ENCODE measurements at places on chromosomes 6 and 20. TPM values are rescaled to one million over a fixed set of nuclear protein-coding genes. Genes with fewer than 3 reads are reported as not detected.

Gene PSMB9
- 37.6 TPM for total RNA-seq

Gene MUCL3
- total RNA-seq: not detected

Gene DCDC2
- 4.2 TPM for total RNA-seq

Gene VSTM2L
- 2.3 TPM for total RNA-seq

Gene BPIFB2
- total RNA-seq: not detected

Gene COL12A1
- total RNA-seq: 12.5 TPM

Gene COL9A3
- 8.3 TPM for total RNA-seq

GRCh38 chr6:111205502-111205901 lies 118.2 kb downstream of the SLC16A10 start:
- DNase-seq: no peak

DNA sequence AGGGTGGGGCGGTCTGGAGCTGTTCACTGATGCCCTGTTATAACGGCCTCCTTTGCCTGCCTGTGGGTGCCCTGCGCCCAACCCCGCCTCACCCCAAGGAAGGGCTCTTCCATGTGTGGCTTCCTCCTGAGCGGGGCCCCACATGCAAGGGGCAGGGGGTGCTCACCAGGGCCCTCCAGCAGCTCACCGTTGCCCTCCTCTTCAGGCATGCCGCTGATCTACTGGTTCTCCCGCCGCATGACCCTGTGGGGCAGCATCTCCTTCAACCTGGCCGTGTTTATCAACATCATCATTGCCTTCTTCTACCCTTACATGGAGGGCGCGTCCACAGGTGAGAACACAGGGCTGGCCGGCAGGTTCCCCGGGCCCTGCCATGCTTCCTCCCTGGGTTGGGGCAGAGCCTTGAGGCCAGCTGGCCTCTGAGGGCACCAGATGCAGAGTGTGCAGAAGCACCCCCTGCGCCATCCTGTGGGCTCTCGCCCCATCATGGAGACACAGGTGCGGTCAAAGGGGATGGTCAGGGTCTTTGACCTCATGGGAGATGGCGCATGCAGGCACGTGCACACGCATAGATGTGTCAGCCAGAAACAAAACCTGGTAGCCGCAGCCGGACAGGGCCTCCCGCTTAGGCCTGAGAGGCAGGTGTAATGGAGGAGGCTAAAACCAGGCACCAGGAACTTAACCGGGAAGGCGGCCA lies 22.9 kb downstream of the UQCC2 start:
- DNase-seq: no peak

DNA sequence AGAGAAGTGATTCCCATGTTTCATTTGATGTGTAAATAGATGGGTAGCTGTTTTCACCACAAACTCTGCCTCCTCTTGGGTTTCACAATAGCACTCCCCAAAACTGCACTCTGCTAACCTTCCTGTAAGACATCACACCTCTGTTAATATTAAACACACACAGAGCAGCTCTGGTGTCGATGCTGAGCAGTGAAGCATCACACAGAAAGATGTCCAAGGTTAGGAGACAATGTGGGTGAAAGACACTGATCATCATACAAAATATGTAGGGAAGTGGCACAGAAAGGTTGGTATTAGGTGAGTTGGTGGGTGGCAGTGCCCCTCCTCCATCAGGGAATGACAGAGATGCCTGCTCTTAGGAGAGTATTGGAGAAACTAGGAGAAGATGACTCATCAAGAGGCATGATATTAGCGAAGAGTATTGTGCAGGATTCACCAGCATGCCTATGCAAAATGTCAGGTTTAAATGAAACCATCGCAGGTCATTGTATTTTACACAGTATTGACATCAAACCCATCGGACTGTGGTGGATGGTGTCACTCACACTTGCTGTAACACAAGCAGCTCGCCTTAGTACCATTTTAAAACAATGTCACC lies 199.7 kb downstream of the TBXT start:
- DNase-seq: no peak

DNA sequence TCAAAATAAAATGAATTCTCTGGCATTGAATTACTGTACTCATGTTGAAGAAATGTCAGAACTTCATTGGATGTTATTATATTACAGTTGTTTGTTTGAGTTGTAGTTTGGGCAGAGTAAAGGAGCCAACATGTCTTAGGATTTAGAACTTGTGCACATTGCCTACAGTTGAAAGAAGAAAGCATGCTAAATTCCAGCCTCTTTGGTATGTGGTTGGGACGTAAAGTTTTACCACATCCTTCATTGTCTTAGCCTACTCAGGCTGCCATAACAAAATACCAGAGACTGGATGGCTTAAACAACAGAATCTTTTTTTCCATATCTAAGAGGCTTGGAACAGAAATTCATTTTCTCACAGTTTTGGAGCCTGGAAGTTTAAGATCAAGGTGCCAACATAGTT lies 42.4 kb downstream of the HFE start:
- no peak for DNase-seq

DNA sequence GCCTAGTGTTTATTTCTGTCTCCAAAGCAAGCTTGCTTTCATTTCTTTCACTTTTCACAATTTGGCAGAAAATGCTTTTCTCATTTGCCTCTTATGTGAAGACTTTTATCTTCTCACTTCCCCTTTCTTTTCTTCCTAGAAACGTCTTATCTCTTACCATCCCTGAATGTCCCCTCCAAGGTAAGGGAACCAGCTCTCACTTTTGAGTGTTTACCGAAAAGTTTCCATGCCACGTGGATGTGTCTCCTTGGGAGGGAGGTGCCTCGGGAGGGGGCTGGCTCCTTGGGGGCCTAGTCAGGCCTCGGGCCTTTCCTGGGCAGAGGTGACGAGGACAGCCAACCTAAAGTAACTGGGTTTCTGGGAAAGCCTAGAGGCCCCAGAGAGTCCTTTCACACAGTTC lies 127.4 kb downstream of the CD24 start:
- DNase-seq: no peak

GRCh38 chr6:42295181-42295580 lies 77.5 kb upstream of the MRPS10 start:
- DNase-seq: no peak

DNA sequence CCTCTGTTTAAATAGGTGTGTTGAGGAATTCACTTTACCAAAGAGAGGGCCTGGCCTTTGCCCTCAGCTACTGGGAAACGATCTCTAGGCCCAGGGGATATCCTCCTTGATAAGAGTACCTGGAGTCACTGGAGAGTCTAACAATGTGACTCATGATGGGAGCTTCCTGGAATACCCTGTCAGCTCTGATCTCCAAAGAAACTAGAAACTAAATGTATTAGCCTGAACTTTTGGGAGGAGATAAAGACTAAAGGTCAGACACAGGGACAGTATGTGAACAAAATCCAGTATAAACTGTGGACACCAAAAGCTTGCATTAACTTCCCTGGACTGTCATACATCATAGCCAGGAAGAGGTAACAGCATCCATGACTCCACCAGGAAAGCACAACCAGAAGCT lies 148.5 kb downstream of the RNGTT start:
- no peak for DNase-seq

DNA sequence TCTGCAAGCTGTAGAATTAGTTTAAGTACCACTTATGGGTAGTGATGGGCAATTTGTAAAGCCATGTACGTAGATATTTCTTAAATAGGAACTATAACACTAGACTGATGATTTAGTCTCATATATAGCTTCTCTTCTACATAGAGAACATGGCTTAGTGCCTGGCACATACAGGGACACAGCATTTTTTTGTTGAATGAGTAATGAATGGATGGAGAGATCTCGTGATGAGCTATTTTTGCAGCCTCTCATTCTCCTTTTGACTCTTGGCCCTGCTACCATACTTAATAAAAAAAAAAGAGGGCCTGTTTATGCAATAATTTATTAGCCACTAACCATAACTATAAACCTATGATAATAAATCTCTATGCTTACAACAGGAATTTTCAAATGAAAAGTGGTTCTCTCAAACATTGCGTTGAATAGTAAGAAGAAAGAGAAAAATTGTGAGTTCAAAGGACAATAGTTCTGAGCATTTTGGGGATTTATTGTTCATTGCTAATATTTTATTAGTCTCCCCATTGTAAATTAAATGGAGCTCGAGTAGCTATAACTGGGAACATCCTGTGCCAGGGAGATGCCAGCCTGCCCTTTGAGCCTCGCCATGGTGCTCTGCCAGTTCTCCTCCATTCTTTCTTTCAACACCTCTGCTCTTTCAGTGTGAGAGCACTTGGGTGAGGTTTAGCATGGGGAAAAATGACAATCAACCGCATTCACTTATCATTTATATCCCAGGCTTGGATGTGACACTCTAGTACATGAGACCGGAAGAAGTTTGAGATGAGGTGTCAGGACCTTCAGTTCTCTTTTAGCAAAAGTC lies 14.7 kb upstream of the RCAN2 start:
- no peak for DNase-seq

GRCh38 chr6:31114541-31114878 lies at the start of gene PSORS1C1:
Gene PSORS1C1 (plus strand): TSS chr6:31114800. CDS start chr6:31129633, 14,833 bp downstream.
- DNase-seq: peak; percentile 90
